T-cell (primary cell): ENCODE measurements at places on chromosomes 1 and 21. TPM values are rescaled to one million over a fixed set of nuclear protein-coding genes. Genes with fewer than 3 reads are reported as not detected.

CD247 gene
- 385 TPM for total RNA-seq

GRCh38 chr1:227378871-227379554 is 60.7 kb upstream of the CDC42BPA start:
- H3K36me3 ChIP-seq: no peaks in the 10 kb centered on the region
- DNase-seq: no peak
- H3K27ac ChIP-seq: no peak overlapping the region
- no peaks in the 10 kb centered on the region for H3K4me1 ChIP-seq
- no peaks in the 10 kb centered on the region for H3K27me3 ChIP-seq
- H3K4me3 ChIP-seq: no peak overlapping the region

DNA sequence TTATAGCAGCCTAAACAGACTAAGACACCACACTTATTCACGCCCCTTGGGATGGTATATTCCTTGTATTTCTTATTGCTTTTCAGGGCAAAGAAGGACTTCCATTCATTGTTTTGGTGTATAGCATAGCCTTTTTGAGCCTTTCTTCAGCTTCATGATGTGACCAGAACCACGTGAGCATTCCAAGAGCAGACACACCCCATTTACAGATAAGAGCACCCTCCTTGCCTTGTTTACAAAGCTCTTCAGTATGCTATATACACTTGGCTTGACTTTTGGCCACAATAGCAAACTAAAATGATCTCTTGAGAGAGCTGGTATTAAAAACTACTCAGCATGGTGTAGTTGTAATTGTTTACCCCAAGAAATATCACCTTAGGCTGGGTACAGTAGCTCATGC is 78.7 kb downstream of the PIK3R3 start:
- H3K4me1 ChIP-seq: no peaks in the 10 kb centered on the region
- no peaks in the 10 kb centered on the region for H3K36me3 ChIP-seq
- no peaks in the 10 kb centered on the region for H3K27me3 ChIP-seq
- no peak for DNase-seq
- H3K27ac ChIP-seq: no peak overlapping the region

GRCh38 chr1:84669831-84670230 is 20.4 kb downstream of the SSX2IP start:
- no peaks in the 10 kb centered on the region for H3K27me3 ChIP-seq
- H3K4me3 ChIP-seq: no peak overlapping the region

- DNase-seq: no peak
- H3K4me3 ChIP-seq: no peak overlapping the region
- H3K27me3 ChIP-seq: no peaks in the 10 kb centered on the region
- H3K36me3 ChIP-seq: no peaks in the 10 kb centered on the region
- no peak overlapping the region for H3K27ac ChIP-seq
- H3K4me1 ChIP-seq: no peaks in the 10 kb centered on the region
These were observed 8.6 kb downstream of the PODN start for GRCh38 chr1:53070621-53071020.

DNA sequence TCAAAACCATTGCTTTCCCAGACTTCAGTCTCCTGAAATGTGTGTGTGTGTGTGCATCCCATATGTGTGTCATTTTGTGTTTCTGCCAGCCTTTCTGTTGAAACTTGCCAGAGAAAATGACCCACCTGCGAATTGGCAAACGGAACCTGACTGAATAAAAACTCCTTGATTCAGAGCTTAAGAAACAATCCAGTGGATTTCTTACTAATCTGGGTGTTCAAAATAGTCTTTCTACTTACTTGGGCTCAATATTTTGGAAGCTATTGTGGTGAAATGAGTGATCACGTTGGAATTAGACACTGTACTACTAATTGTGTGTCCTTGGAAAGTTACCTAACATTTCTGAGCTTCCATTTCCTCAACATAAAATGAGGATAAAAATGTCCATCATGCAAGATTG is 138.9 kb upstream of the ERG start:
- no peak overlapping the region for H3K4me3 ChIP-seq
- H3K27me3 ChIP-seq: peaks cover 5% of the 10 kb centered on the region
- no peak for DNase-seq

- H3K4me3 ChIP-seq: no peak overlapping the region
- H3K27ac ChIP-seq: no peak overlapping the region
- no peak for DNase-seq
- H3K36me3 ChIP-seq: no peaks in the 10 kb centered on the region
These were observed 252.5 kb downstream of the PTPRU start for GRCh38 chr1:29488794-29489311.
